AG09319 (cell line): ENCODE measurements at places on chromosomes 7 and 10.

DNA sequence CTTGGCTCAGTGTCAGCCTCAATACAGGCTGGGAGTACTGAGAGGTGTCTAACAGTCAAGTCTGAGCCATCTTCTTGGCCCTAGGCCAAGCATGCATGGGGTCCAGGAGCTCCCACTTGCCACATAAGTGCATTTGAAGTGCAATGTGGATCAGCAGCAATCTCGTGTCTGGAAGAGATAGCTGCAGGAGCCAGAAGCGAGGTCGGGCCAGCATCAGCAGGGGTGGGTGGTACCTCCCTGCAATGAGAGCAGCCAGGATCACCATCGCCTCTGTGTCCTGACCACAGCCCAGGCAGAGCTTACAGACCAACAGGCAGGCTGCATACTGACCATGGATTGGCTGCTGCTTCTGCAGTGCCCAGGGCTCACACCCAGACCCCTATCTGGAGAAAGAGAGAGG, 83.0 kb upstream of the CXCL12 start:
- DNase-seq: no peak

DNA sequence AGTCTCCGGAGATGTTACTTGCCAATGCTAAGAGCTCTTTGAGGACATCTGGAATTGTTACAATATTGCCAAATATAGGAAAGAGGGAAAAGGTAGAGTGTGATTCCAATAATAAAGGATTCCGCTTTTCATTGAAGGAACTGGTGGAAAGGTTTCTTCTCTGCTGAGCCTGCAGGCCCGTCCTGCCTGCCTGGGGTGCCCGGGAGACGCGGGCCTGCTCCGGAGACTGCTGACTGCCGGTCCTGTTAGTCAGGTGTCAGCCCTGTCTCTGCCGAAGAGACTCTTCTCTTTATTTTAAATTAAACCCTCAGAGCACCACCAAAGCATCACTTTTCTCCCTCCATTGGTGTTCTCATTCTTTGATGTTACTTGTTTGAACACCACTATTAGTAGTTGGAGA, 2.2 kb downstream of the EGFR start:
- DNase-seq: no peak

GRCh38 chr7:142771353-142771723, 568 bp downstream of the PRSS2 start:
- DNase-seq: no peak

DNA sequence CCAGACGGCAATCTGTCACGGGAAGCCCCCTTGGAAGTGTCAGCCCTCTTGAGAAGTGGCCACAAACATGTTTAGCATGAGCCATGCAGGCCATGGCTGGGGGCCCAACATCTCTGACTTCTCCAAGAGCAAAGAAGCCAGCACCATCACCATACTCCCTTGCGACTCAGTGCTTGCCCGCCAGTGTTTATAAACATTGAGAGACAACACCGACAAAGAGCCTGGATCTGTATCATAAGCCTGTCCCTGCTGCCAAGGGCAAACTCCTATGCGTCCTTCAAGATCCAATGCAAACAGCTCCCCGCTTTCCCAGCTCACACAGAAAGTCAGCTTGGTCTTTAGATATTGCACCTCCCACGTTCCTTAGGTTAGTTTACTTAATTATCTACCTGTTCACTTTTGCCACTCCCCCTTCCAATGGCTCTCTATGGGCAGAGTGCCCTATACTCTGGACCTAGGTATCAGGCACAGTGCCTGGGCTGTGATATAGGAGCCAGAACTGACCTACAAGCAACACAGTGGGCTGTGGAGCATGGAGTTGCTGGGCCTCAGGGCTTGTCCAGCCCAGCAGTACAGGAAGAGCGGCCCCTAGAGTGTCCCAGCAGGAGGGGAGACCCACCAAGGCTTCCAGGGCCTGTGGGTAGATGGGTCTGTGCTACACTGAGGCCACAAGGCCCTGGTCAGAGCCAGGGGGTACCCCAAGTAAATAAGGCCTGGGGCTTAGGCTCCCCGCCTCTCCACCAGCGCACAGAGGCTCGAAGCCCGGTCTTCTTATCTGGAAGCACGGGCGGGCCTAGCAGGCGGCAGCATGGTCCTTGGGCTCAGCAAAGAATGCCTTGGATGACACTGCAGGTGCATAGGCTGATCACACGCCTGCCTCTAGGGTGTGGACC, 37.7 kb downstream of the CAMK2B start:
- no peak for DNase-seq
